ENCODE measurements at places on chromosomes 13 and 19.
A peak's percentile ranks its signal among the peaks of the same experiment; 100 is the strongest.

DNA sequence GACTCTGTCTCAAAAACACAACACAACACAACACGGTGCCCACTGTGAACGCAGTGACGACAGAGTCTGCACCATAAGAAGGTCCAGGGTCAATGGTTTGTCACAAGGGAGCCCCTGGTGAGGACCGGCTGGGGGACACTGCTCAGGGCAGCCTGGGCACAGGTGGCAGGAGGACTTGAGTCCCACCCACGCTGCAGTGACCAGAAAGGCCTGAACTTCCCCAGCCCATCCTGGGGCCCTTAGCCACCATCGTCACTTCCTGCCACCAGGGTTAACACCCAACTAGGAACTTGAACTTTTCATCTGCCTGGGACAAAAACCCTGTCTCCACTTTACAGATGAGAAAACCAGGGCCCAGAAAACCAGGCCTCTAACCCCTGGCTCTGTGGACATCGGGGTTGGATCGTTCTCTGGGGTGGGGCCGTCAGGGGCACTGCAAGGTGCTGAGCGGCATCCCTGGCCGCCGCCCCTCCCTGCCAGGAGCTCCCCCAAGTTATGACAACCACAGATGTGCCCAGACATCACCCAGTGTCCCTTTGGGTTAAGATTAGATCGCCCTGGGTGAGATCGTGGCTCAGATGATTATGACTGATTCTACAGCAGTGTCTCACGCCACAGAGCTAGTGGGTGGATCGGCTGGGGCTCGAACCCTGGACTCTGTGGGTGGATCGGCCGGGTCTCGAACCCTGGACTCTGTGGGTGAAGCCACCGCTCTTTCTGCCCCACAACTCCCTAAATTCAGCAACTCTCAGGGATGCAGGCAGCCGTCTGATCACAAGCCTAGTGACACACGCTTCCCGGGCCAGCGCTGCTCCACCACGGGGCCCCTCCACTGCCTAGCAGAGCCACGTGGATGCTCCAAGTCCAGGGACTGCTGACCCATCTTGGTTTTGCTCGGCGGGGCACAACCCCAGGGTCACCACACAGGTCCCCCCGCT, 14.0 kb downstream of the MOB3A start:
- DNase-seq: no peak

- no peak for DNase-seq
Measured at GRCh38 chr13:55728247-55728646, 1412.5 kb upstream of the PRR20A start.

GRCh38 chr19:29587518-29587986, 18.5 kb upstream of the POP4 start:
- no peak for DNase-seq

DNA sequence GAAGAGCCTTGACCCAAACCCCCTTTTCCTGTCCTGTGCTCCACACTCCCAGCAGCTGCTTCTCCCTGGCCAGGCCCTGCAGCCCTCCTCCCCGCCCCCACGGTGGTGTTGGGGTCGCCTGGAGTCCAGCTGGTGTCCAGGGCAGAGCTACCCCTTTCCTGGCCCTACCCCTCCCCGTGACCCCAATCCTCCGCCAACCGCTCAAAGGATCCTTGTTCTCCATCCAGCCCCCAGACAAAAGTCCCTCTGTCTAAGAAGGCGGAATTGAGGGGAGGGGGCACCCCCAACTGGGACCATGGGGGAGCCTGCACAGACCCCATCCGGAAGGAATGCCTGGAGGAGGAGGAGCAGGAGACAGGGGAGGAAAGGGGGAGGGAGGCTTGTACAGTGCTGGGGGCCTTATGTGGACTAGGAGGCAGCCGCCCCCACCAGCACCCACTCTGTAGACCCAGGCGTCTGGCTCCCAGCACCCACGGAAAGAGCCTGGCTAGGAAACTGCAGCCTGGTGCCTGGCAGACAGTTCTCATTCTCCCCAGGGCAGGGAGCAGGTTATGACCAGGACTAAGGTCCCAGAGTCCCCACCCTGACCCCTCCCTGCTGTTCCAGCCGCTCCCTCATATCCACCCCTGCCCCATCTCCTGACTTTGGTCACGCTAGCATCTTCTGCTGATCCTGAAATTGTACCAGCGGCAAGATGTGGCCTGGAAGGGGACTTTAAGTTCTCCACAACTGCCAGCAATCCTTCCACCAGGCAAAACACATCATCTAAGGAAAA, at the start of gene FXYD3:
TSS of gene FXYD3 (plus strand) at position 647 of the 775 bp plus-strand sequence. CDS start 3,554 bp downstream, outside the sequence.
- DNase-seq: no peak

GRCh38 chr13:96216543-96216942, 126.6 kb downstream of the HS6ST3 start:
- DNase-seq: no peak

DNA sequence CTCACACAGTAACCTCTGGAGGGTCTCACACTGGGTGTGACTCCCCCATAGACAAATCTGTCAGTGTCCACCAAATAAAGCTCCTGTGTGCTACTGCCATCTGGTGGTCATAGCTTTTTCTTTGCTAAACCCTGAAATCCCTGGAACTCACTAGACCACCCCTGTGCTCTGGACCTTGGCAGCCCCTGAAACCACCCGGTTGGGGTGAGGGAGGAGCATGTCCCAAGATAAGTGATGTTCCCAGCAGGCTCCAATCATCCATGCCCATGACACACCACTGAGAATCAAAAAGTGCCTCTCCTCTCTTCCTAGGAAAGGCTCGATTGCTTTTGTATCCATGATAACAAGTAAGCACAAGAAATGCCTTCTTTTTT, 6.5 kb upstream of the HSD17B14 start:
- no peak for DNase-seq

GRCh38 chr19:19421299-19421696, 15.8 kb downstream of the GATAD2A start:
- no peak for DNase-seq

GRCh38 chr13:95833719-95834118, 156.8 kb downstream of the DNAJC3 start:
- peak; percentile 8 for DNase-seq

DNA sequence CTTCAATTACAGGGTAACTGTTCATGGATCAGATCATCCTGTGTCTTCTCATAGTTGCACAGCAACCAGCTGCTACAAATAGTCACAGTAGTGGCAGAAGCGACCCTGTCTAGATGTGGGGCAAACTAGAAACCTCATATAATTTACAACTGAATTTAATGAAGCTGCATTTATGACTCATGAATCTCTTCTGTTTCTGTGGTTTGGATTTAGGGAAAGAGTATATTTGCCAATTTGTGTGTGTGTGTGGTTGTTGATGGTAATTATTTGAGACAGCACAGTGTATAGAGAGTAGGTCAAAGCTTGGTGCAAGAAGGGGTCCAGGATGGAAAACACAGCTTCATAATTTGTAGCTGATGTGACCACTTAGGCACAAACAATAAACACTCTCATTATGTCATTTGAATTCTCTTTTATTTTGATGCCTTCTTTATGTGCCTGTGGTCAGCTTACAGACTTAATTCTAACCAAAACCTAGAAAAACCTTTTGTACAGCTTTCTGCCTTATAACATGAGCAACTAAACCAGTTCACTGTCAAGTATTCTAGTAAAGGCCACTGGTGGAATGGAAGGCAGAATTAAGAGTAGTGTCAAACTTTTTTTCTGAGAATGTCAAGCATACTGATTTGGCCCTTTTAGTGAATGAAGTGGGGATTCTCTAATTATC, 218.1 kb downstream of the TBC1D4 start:
- no peak for DNase-seq

DNA sequence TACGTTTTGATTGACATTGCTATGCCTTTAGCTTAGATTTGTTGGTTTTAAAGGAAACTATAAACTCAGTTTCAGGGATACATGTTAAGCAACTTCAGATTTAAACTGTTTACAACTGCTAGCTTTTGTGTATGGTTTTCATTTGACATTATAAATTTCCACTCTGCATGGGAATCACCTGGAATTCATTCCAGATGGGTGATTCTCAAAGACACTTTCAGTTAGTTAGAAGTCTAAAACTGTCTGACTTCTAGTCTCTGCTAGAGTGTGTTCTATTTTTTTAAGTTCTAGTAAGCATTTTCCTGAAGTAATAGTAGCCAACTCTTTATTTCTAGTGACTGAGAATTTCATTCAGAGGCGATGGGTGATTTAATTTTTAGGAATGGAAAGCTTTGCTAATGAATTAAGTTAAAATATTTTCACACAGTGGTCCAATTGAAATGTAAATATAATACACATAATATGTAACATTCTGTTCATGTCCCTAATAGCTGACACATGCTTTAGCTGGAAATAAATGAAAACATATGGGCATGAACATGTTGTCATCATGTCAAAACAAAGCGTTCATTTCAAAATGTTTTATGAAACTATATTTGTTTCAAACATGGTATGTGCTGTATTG, 58.3 kb upstream of the CSNK1A1L start:
- no peak for DNase-seq

GRCh38 chr13:20363172-20363571, 131.1 kb upstream of the GJB6 start:
- DNase-seq: no peak

DNA sequence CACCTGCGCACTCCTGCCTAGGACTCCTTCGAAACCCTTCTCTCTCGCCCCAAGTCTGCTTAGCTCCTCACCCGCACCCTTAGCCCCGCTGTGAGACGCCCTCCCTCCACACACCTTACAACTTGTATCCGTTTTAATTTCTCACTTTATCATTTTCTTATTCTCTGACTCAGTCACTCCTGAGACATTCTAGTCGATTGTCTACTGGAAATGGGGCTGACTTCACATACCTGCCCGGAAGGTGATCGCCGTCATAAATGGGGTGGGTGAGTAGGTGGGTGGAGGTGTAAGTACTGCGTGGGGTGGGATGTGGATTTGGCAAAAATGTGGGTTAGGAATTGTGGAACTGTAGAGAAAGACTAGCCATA, 714 bp downstream of the NDFIP2 start:
- DNase-seq: no peak
